ENCODE measurements at places on chromosomes 16 and 17.
A peak's percentile ranks its signal among the peaks of the same experiment; 100 is the strongest.

- DNase-seq: no peak
Measured at GRCh38 chr16:78639775-78640174, 540.3 kb downstream of the WWOX start.

DNA sequence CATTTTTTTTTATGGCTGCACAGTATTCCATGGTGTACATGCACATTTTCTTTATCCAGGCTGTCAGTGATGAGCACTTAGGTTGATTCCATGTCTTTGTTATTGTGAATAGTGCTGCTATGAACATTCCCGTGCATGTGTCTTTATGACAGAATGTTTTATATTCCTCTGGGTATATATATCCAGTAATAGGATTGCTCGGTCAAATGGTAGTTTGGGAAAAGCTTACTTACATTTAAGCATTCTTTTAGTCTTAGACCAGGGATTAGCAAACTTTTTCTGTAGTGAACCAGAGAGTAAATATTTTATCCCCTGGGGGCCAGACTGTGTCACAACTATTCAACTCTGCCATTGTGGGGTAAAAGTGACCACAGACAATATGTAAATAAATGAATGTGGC, 40.2 kb downstream of the MED13 start:
- DNase-seq: no peak

DNA sequence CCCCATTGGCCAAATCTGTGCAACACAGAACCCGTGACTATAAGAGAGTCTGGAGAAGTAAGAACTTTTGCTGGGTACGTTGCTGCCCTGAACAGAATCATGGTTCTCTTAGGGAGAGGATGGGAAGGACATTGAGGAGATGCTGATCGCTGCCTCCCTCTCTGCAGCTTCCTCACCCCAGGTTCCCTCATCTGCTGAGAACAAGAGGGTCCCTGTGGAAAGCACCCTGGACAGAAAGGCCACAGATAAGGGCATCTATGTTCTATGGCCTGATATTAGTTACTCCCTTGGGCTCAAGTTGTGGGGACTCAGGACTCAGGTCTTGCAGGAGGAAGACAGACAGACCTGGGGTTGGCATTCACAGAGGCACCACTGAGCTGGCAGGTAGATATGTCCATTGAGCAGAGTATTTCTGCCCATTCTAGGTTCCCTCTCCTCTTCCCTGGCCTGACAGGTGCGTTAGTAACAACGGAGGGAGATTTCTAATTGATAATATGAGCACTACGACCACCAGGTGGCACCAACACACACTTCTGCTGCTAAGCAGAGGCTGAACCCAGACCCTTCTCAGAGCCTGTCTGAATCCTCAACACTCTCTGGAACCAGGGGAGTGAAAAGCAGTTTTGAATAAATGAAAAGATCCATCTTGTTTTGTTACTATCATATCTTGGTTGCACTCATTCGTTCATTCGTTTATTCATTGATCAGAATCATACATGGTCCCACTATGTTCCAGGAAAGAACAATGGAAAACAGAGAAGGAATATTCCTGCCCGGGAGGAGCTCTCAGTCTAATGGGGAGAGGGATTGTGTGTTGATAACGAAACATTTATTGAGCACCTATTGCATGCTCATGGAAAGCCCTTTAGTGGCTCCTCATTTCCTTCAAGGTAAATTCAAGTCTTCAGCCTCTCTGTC, 56.4 kb downstream of the SLC6A2 start:
- DNase-seq: peak; percentile 23

GRCh38 chr16:15597822-15598647, 44.9 kb downstream of the MARF1 start:
- DNase-seq: no peak

GRCh38 chr16:65054457-65054856, 67.4 kb downstream of the CDH11 start:
- no peak for DNase-seq

DNA sequence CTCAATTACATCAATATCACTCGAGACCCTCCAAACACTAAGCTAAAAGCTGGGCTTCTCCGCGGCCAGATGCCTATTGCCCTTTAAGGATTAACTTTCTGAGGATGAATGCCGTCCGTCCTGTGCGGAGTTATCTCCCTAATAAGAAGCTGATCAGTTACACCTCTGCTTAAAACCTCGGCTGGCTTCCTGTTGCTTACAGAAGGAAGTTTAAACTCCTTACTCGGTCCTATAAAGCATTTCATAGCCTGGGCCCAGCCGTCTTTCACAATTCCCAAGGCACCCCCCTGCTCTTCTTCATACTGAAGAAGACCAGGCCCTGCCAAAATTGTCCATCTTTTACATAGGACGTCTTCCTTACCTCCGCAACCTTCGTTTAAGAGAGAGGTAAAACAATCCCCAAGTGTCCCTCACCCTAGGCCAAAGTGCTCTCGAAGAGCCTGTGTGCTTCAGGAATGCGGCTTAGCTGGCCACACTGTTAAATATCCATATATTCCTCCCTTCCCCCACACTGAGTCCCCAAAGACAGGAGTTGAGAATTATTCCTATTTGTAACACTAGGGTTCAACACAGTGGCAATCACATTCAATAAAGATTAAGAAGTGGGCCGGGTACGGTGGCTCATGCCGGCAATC, 112.6 kb upstream of the IRX5 start:
- no peak for DNase-seq
